ENCODE measurements at places on chromosomes 12 and 14.

GRCh38 chr12:18992336-18992735, 137.2 kb upstream of the PLEKHA5 start:
- peak; percentile 72 for DNase-seq

DNA sequence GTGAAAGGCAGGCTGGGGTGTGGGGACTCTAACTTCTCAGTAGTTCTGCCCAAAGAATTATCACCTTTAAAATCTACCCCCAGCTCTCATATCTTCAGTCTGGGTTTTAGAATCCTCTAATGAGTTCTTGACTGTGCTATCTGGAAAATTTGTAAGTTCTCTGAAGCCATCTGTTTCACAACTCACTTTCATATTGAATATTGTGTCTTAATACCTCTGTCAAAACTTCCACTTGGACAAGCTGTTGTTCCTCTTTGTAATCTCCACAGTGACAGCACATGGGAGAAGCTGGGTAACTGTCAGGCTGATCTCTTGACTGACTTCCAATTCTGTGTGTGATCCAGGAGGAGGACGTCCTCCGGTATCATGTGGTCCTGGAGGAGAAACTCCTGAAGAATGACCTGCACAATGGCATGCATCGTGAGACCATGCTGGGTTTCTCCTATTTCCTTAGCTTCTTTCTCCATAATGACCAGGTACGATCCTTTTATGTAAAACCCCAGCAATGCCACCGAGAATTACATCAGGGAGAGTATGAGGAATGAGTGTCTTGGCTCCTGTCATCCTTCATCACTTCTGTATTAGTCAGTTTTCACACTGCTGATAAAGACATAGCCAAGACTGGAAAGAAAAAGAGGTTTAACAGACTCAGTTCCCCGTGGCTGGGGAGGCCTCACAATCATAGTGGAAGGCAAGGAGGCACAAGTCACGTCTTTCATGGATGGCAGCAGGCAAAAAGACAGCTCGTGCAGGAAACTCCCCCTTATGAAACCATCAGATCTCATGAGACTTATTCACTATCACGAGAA, 111.9 kb downstream of the STAB2 start:
- no peak for DNase-seq

DNA sequence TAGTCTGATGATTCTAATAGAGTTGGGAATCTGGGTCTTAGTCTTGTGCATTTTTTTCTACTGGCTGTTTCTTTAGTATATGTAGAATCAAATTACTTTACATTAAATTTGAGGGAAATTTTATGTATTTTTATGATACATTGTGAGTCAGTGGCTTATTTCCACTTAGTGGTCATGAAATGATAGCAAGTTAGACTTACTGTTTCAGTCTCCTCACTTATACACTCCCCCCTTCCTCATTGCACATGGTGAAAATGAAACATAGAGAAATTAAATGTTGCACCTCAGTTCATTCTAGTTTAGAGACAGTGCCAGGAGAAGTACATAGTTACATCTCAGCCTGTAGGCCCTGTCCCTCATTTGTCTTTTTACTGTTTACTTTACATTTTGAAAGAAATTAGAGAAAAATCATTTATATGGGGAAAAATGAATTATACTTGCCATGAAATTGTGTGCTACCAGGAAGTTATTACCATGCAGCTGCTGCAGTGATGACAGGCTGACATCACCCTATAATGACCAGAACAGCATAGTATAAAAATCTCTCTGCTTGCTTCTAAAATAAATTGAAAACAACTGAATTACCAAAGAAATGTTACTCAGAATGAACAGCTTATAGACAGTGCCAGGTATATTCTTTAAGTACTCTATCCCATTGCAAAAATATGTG, 113.2 kb downstream of the TRMT5 start:
- peak; percentile 6 for DNase-seq

- no peak for DNase-seq
These were observed 127.8 kb downstream of the ANO2 start for GRCh38 chr12:5817246-5817645.

DNA sequence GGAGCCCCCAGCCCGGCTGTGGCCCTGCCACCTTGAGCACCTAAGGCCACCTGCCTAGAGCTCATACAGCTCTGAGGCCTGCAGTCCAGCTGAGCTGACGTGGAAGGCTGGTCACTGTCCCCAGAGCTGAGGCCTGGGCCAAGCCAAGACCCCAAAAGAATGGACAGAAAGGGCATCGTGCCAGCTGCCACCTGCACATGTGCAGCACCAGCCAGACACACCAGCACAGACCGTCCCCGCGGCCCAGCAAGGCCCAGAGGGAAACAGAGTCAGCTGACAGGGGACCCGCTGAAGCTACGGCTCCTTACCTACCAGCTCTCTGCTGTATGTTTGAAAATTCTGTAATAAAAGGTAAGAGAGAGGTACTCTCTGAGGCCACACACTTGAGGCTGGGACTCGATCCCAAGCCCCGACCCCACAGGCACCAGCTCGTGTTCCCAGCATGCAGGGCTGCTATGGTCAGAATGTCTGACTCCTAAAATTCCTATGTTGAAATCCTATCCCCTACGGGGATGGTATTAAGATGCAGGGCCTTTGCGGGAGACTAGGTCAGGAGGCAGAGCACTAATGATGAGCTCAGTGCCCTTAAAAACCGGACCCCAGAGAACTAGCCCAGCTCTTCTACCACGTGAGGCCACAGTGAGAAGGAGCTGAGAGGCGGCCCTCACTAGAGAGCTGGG, 25.4 kb downstream of the BRF1 start:
- DNase-seq: no peak

DNA sequence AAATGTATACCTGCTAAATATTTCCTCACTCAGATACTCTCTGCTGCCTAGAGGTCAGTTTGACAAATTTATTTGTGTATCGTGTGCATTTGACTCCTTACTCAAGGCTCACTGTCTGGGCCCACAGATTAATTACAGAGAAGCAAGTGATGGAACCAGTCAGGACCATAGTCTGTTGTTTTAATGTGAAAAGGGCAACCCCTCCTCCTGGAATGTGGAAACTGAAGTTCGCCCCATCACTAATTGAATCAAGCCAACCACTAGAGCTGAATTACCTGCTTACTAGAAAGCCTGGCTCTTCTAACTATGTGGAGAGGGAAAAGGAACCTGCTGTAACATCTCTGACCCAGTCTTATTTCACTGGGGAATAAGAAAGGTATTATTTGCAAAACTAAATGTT, 199.9 kb upstream of the KRR1 start:
- DNase-seq: no peak

- no peak for DNase-seq
These were observed 23.0 kb downstream of the AICDA start for GRCh38 chr12:8589679-8590078.

GRCh38 chr12:119006746-119007145, 25.4 kb downstream of the SRRM4 start:
- no peak for DNase-seq
